HFF-Myc (cell line): ENCODE measurements at places on chromosomes 2 and 18.

- DNase-seq: no peak
Measured at GRCh38 chr18:36392164-36392978, 94.9 kb downstream of the FHOD3 start.

- no peak for DNase-seq
Measured at GRCh38 chr2:50952596-50952995, 79.3 kb downstream of the NRXN1 start.

GRCh38 chr2:130823171-130823885 lies 13.4 kb upstream of the ARHGEF4 start:
- no peak for DNase-seq

DNA sequence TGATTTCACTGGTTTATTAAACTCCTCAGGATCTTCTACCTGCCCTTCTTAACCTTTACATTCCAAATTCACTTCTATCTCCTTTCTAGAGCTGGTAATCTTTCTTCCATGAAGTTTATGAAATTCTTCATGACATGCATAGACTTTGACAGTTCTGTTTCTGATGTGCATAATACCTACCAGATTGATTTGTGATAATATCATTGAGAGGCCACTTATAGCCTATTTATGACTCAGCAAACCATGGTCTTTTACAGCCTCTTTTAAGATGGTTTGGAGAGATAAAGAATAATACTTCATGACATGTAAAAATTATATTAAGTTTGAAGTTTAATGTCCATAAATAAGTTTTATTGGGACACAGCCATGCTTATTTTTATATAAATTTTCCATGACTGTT lies 14.0 kb downstream of the SCN2A start:
- no peak for DNase-seq

DNA sequence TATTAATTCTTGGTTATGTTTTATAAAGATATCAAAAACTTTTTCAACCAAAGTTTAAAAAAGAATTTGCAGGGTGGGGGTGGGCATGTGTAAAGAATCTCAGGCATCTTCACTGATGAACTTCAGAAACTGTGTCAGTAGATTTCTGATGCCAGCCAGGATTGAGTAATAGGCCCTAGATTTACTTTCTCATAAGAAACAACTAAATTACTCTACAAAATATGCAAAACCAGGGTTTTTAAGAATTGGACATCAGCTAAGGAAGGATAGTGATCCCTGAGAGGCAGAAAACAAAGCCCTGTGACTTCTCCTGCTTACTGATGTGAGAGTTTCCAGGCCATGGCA lies 11.9 kb upstream of the IL1R1 start:
- DNase-seq: no peak

GRCh38 chr18:24923138-24923537 lies 428.8 kb downstream of the ZNF521 start:
- no peak for DNase-seq

DNA sequence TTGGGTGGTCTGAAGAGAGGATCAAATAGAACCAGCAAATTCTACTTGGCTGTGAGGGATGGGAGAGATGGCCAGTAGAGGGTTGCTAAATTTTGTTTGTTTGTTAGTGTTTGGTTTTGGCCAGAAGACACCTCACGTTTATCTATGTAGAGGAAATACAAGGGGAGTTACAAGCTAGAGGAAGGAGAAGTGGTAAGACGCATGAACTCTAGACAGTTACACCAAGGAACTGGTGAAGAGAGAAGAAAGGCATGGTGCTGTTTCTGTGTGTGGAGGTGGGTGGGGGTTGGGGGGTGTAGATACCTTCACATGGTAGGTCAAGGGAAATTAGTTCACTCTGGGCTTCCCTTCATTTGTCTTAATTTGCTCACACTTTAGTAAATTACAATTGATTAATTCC lies 25.6 kb downstream of the RASGRP3 start:
- DNase-seq: no peak

DNA sequence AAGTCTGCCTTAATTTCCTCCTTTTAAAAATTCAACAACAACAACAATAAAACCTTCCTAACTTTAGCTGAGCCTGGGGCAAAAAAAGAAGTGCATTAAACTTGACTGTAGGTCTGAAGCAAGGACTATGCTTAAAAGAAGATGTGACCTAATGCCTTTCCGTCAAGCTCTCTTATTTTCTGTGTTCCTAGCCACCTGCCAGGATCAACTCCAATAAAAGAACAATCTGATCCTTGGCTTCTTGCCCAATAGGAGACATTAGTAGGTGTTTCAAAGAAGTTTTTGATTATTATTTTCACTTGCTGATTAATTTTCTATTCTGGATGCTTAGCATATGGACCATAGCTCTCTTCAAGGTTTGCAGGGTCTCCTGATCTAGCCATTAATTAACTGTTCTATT lies 237.5 kb downstream of the STK39 start:
- no peak for DNase-seq

DNA sequence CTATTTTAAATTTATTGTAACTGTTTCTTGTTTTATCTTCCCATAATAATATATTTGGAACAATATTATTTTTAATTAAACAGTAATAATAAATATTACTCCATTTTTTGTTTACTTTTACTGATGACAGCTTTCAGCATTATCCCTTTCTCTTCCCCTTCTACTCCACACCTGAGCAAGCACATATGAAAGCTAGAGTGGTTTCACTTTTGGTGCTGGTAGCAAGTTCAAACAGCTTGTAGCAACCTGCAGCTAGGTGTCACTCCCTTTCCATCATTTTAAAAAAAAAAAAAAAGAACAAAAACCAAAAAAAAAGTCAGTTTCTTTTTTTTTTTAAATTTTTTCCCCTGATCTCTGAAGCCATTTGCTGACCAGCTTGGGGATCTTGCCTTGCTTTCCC lies 801.8 kb downstream of the CCDC85A start:
- DNase-seq: no peak

DNA sequence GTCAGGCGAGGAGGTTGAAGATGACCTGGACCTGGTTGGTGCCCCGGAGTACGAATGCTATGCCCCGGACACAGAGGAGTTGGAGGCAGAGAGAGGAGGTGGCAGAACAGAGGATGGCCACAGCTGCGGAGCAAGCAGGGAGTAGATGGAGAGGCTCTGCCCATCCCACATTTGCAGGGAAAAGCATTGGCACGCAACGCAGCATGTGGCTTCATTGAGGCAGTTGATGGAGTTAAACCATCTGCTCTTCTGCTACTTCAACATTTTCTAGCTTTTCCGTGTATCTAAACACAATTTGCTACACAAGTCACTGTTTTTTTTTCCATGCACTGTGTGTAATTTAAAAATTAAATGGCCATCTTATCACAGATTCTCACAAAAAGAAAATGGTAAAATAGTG lies 11.8 kb downstream of the RBFA start:
- no peak for DNase-seq

DNA sequence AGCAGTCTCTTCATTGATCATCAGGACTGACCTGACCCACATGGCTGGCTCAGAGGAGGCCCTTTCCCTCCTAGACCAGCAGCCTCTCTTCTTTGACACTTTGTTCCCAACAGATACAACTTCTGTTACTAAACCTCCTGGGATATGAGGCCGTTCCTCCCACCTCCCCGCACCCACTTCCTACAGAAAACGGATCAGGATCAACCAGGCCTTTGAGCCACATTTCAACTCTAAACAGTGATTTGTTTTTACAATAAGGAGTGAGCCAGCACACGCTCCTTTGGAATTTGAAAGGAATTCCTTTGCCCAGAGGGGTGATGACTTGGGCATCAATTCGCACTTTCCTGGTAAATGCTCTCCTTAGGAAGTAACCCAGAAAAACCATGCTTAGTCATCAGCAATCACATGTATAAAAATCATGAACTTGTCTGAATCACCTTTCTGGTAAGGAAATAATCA lies 180.4 kb downstream of the FAM124B start:
- DNase-seq: peak; percentile 88

DNA sequence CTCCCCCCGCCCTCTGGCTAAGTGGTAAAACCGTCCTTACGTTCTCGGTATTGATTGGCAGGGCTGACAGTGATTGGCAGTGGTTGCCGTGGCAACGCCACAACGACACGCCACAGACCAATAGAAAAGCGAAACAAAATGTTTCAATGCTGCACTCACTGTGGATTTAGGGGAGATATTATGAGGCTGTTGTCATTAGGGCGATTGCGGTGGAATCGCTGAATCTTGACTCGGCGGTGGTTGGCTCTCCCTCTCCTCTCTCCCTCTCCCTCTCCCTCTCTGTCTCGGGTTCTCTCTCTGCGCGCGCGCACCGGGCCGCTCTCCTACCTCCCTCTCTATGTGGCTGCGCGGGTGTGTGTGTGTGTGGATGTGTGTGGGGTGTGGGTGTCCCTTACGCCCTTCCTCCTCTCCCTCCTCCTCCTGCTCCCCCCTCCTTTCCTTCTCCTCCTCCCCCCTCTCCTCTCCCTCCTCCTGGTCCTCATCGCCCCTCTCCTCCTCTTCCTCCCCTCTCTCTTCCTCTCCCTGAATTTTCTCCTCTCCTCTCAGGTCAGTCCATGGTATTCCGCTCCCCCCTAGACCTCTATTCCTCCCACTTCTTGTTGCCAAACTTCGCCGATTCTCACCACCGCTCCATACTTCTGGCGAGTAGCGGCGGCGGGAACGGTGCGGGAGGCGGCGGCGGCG lies at the start of gene SIX3:
TSS of gene SIX3 (plus strand) at position 152 of the 684 bp plus-strand sequence. CDS start at position 555, 403 bp downstream.
- no peak for DNase-seq

GRCh38 chr2:128779301-128780095 lies 460.8 kb upstream of the HS6ST1 start:
- no peak for DNase-seq

- no peak for DNase-seq
Measured at GRCh38 chr2:63300835-63301234, 250.2 kb downstream of the OTX1 start.

- DNase-seq: no peak
Measured at GRCh38 chr18:7824970-7825369, 257.9 kb downstream of the PTPRM start.

DNA sequence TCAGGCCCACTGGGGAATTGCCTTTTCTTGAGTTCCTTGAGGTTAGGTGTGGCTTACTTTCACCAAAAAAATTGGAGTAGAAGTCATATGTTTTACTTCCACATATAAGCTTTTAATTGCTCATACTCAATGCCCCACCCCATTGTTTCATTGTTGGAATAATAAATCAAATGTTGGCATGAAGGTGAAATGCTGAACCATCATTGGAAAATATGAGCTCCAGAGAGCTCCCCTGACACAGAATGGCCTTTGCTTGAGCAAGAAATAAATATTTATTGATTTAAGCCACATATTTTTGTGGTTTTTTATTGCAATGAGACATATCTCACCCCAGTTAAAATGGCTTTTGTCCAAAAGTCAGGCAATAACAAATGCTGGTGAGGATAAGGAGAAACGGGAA lies 167.3 kb upstream of the SRD5A2 start:
- no peak for DNase-seq

DNA sequence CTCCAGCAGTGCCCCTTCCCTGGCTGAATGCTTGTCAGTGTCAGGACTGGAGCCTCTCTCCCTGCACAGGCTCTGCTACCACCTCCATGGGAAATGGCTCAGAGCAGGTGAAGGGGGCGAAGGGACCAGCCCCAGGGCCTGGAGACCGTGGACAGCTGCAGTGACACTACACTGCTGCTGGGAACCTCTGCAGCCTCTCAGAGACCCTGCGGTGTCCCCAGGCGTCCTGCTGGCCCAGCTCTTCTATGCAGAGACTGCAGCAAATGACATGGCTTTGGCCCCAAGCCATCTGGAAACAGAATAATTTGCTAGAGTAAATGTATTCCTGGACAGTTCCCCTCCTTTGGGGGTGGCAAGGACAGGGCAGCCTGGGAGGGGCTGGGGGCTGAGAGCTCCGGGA lies 53.2 kb downstream of the CIB4 start:
- DNase-seq: no peak

GRCh38 chr2:190534310-190535120 lies at the start of gene NEMP2:
NEMP2 (minus strand) TSS chr2:190534722; CDS start chr2:190534655, 67 bp downstream.
- no peak for DNase-seq

- DNase-seq: no peak
Measured at GRCh38 chr2:105674859-105675541, 69.7 kb upstream of the NCK2 start.

GRCh38 chr18:286515-287310 lies 18.9 kb upstream of the THOC1 start:
- DNase-seq: no peak

- DNase-seq: peak; percentile 36
Measured at GRCh38 chr2:170221317-170222288, 43.7 kb downstream of the MYO3B start.

DNA sequence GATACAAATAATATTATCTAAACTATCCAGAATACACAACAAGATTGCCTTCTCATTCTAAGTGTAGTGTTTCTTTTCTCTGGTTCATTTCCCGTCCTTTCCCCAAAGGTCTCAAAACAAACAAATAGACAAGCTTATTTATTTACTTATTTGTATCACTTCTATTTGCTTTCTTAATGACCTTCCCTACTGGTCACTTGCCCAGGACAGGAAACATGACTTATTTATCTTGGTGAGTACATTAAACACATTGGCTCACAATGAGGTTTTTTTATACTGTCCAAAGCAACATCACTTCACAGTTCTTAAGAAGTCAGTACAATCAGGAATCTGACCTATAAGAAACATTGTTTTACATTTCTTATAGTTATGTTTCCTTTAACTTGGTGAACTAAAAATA lies 123.3 kb upstream of the KYNU start:
- no peak for DNase-seq

- DNase-seq: peak; percentile 12
Measured at GRCh38 chr2:179201869-179202268, 62.8 kb downstream of the SESTD1 start.

- no peak for DNase-seq
Measured at GRCh38 chr2:127427376-127428056, 9.3 kb downstream of the PROC start.

DNA sequence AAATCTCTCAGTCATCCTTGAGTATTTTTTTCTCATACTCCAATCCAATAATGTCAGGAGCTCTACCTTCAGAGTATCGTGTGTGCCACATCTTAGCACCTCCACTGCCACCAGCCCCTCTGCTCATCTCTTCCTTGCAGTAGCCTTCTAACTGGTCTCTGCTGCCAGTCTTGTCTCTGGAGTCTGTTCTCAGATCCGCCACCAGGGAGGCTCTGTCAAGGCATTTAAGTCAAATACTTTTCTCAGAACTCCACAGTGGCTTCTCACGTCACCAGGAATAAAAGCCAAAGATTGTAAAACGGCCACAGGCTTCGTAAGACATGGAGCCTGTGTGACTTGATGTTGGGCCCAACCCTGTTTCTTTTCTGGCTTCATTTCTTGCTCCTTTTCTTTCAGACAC lies 7.1 kb downstream of the UNC50 start:
- no peak for DNase-seq
